PC-3 (cell line): ENCODE measurements at places on chromosomes 6 and 20.

DNA sequence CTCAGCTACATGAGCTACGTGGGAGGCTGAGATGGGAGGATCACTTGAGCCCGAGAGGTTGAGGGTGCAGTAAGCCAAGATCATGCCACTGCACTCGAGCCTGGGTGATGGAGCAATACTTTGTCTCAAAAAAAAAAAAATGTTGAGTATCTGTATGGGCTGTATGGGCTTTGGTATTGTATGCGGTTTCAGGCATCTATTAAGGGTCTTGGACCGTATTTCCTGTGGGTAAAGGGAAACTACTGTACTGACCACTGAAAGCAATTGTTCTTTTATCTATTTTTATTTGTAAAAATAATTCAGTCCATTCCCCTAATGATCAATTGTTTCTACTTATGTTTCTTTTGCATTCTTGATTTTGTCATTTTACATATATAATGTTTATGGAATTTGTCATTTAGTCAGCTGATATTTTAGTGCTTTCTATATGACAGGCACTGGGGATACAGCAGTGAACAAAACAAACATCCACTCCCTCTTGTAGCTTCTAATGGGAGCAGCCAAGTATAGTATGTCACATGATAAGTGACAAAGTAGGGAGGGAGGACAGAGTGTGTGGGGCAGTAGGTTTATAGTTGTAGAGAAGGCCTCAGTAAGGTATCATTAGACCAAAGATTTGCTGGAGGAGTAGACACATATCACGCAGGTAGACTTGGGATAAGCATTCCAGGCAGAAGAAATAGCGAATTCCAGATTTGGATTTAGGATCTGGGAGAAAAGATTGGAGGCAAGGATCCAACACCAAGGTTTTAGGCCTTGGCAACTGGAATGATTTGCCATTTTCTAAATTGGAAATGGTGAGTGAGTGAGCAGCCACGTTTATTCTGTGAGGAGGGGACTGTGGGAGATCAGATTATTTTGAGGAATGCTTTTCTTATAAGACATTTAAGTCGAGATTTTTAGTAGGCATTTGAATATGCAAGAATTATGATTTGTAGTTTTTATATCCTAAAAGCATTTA, 6.0 kb downstream of the PCMT1 start:
- H3K4me3 ChIP-seq = no peak overlapping the region
- peaks cover 7% of the 10 kb centered on the region; the same call in 1 of the 2 replicates for H3K4me1 ChIP-seq
- DNase-seq = no peak
- no peaks in the 10 kb centered on the region; the same call in 1 of the 2 replicates for H3K36me3 ChIP-seq
- H3K27ac ChIP-seq = no peak overlapping the region
- no peaks in the 10 kb centered on the region for H3K27me3 ChIP-seq

- H3K4me3 ChIP-seq = peak overlapping the region; percentile 76
- no peaks in the 10 kb centered on the region for H3K36me3 ChIP-seq
- H3K27ac ChIP-seq = no peak overlapping the region
- DNase-seq = peak; percentile 92
Observed at GRCh38 chr6:27650620-27651370, 177.9 kb upstream of the ZNF184 start.

GRCh38 chr6:17021539-17021889, 80.3 kb upstream of the STMND1 start:
- no peaks in the 10 kb centered on the region for H3K27me3 ChIP-seq
- no peak for DNase-seq
- H3K36me3 ChIP-seq = no peaks in the 10 kb centered on the region
- H3K4me1 ChIP-seq = no peaks in the 10 kb centered on the region
- H3K27ac ChIP-seq = no peak overlapping the region

GRCh38 chr20:18443886-18444285, 22.9 kb downstream of the DZANK1 start:
- no peaks in the 10 kb centered on the region for H3K27me3 ChIP-seq
- H3K4me3 ChIP-seq = no peak overlapping the region
- no peaks in the 10 kb centered on the region for H3K36me3 ChIP-seq
- H3K4me1 ChIP-seq = no peaks in the 10 kb centered on the region

- peaks cover 13% of the 10 kb centered on the region for H3K4me1 ChIP-seq
- no peak overlapping the region for H3K27ac ChIP-seq
Observed at GRCh38 chr6:161424421-161424820, 150.6 kb upstream of the AGPAT4 start.

DNA sequence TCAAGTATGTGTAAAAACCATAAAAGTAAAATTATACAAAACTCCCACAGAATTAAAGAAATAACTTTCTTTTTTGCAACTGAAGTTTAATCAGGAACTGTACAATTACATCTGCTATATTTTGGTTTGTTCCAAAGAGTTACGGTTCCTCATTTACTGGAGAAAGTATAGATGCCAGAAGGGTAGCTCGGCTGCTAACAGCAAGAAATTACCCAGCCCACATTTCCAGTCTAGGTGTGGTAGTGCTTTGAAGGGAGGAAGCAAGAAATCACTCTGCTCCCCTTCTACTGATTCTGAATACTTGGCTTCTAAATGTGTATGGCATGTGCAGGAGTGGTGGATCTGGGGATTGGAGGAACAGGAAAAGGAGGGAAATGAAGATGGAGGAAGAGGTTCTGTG, 441.3 kb downstream of the CDC5L start:
- no peaks in the 10 kb centered on the region for H3K36me3 ChIP-seq
- no peak for DNase-seq
- H3K4me1 ChIP-seq = peaks cover 5% of the 10 kb centered on the region
- H3K27ac ChIP-seq = no peak overlapping the region

DNA sequence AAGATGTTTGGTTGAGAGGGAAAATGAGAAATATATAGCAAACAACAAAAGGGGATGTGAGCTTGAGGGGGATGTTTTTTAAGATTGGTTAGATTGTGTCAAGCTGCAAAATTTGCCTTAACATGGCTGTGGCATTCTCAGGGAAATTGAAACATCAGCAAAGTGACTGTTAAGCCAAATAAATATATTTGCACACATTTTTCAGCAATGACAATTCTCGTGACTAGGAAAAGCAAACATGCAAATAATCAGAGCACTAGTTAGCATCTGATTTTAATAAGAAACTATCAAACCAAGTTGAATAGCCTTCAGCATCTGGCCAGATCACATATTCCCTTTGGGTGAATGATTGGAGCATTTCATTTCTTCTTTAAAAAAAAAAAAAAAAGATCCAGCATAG, 262.8 kb downstream of the TBC1D7 start:
- peaks cover 49% of the 10 kb centered on the region; the same call in 1 of the 2 replicates for H3K27me3 ChIP-seq
- H3K4me3 ChIP-seq = no peak overlapping the region
- H3K4me1 ChIP-seq = no peaks in the 10 kb centered on the region
- H3K36me3 ChIP-seq = no peaks in the 10 kb centered on the region

DNA sequence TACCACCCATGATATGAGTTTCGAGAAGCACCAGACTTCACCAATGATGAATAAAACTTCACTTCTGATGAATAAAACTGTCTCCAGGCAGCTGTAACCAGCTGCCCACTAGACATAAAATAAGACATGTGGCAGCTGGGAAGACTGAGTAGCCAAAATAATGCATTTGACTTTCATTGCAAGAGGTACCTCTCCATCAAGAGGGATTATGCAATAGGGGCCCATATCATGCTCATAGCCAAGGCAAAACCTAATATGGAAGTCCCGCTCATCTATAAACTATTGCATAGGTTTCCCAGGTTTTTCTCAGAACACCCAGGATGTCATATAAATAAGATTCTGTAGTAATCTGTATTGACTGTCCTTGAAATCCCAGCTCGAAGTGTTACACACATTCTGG, 155.5 kb downstream of the SIM1 start:
- no peaks in the 10 kb centered on the region for H3K27me3 ChIP-seq
- no peak for DNase-seq
- no peaks in the 10 kb centered on the region for H3K4me1 ChIP-seq

- 0 out of 2 replicates have a peak overlapping the region, but pooled peaks have one; percentile 7 for H3K27ac ChIP-seq
- no peaks in the 10 kb centered on the region for H3K36me3 ChIP-seq
- H3K27me3 ChIP-seq = no peaks in the 10 kb centered on the region
- peaks cover 9% of the 10 kb centered on the region for H3K4me1 ChIP-seq
- H3K4me3 ChIP-seq = peak overlapping the region; percentile 84
Observed at GRCh38 chr6:28212510-28213212, 12.4 kb upstream of the ZSCAN9 start.

- no peak for DNase-seq
- no peaks in the 10 kb centered on the region for H3K27me3 ChIP-seq
- H3K36me3 ChIP-seq = no peaks in the 10 kb centered on the region
- H3K27ac ChIP-seq = peak overlapping the region; percentile 62
Observed at GRCh38 chr6:13355999-13356785, 27.9 kb upstream of the TBC1D7 start.

DNA sequence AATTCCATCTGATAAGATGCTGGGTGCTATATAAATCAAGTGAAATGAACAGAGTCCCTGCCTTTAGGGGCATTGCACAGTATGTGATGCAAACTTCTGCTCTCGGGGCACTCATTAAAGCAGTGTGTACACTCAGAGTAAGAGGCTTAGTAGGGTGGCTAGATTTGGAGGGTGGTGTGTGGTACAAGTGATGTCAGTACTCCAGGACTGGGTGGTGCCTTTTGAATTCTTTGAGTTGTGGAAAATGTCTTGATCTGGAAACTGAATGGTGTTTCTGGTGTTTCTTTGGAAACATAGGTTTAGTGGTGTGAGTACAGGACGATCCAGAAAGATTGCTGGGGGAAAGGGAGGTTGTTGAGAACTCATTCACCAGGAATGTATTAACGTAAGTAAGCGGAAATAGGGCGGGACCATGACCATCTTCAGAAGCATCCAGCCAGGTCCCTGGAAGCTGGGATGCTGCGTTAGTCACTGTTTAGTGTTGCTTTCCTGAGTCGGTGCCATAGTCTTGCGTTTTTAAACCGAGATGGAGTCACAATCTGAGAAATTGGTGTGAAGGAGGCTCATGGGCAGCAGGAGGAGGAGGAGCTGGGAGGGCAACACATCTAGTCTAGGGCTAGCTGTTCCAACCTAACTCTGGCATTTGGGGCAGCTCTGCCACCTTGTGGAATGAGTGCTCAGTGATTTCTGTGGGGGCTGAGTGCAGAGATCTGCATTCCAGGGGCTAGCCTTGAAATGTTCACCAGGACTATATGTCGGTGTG, 70.3 kb downstream of the SCAND1 start:
- H3K4me1 ChIP-seq = peaks cover 41% of the 10 kb centered on the region
- H3K36me3 ChIP-seq = no peaks in the 10 kb centered on the region
- H3K27me3 ChIP-seq = no peaks in the 10 kb centered on the region

GRCh38 chr6:138087593-138088325, 19.5 kb downstream of the PERP start:
- no peaks in the 10 kb centered on the region for H3K27me3 ChIP-seq
- peak overlapping the region; percentile 74 for H3K27ac ChIP-seq
- H3K4me3 ChIP-seq = peak overlapping the region; percentile 32; the same call in 1 of the 2 replicates
- H3K4me1 ChIP-seq = peaks cover 36% of the 10 kb centered on the region

- H3K4me3 ChIP-seq = peak overlapping the region; percentile 90
- peaks cover 19% of the 10 kb centered on the region for H3K4me1 ChIP-seq
- no peaks in the 10 kb centered on the region for H3K27me3 ChIP-seq
Observed at GRCh38 chr6:80003826-80004172, 650 bp upstream of the TTK start.

DNA sequence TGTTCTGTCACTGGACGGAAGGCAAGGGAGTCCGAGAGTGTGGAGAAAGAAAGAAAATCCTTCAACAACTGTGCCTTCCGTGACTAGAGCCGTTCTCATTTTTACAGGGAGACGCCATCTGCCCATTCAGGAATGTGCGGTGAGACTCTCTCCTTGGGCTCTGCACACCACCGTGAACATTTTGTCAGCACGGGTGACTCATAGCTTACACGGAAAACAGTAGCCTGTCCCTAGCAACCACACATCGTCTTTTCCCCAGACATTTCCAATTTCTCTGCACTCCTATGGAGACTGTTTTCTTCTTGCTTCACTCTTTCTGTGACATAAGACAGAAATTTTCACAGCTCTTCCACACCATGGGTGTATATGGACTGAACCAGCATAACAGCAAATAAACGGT, 55.1 kb downstream of the TBXT start:
- peak; percentile 71 for DNase-seq
- peaks cover 10% of the 10 kb centered on the region; the same call in 1 of the 2 replicates for H3K27me3 ChIP-seq
- peak overlapping the region; percentile 43; the same call in 1 of the 2 replicates for H3K4me3 ChIP-seq
- H3K36me3 ChIP-seq = no peaks in the 10 kb centered on the region

DNA sequence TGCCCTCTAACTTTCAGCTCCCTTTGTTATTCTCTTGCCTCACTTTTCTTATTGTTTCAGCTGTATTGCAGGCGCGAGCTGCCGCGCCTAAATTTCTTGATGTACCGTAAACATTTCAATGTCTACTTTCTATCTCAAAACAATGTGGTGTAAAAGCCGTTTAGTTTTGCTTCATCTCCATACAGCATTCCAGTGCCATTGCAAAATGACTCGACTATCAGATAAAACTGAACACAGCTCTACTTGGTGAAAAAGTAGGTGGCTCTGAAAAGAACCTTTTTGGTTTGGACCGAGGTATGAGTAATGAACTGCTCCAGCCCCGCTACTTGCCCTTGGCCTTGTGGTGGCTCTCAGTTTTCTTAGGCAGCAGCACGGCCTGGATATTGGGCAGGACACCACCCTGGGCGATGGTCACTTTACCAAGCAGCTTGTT, 74.6 kb downstream of the OR2B2 start:
- no peaks in the 10 kb centered on the region for H3K36me3 ChIP-seq
- no peak for DNase-seq
- H3K27ac ChIP-seq = peak overlapping the region; percentile 93

- H3K27me3 ChIP-seq = peaks cover 65% of the 10 kb centered on the region
- no peak overlapping the region for H3K27ac ChIP-seq
- no peaks in the 10 kb centered on the region for H3K36me3 ChIP-seq
- H3K4me1 ChIP-seq = no peaks in the 10 kb centered on the region
Observed at GRCh38 chr20:21571841-21572690, 58.2 kb upstream of the NKX2-2 start.

DNA sequence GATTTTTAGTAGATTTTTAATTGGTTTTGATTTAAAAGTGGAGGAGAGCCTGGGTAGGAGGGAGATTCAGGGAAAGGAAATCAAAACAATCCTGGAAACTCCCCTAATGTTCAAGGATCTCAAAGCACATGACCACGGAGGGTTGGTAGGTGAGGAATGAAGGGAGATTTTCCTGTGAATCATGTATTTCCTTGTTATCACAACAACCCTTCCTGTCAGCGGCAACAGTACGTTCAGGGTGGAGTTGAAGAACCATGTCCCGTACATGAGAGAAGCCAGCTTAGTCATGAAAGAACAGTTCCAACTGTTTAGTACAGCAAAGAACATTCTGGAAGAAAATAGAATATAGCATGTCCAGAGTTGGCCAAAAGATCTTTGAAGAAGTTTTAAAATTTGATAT, 79.4 kb upstream of the SCAF8 start:
- no peak overlapping the region for H3K4me3 ChIP-seq
- DNase-seq = peak; percentile 48
- no peaks in the 10 kb centered on the region for H3K36me3 ChIP-seq

DNA sequence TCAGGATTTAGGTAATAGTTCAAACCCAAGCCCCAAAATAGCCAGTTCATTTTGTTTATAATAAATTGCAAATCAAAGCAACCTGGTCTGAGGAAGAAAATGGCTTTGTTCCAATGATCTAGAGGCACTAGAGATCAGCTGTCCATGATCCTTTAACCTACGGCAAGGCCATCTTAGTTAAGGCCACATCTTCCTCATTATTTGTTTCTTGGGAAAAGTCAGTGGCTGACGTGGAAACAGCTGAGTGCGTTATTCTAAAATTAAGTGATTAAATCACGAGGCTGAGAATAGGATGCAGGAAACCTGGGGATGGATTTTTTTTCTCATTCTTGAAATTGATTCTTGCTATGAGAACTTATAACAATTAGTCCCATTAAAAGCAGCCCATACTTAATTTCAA, 10.1 kb upstream of the TENT5A start:
- H3K27ac ChIP-seq = no peak overlapping the region
- no peaks in the 10 kb centered on the region for H3K27me3 ChIP-seq
- H3K4me1 ChIP-seq = peaks cover 37% of the 10 kb centered on the region
- H3K36me3 ChIP-seq = no peaks in the 10 kb centered on the region
- no peak for DNase-seq

GRCh38 chr6:69265706-69266105, 531.1 kb downstream of the LMBRD1 start:
- H3K27ac ChIP-seq = no peak overlapping the region
- no peaks in the 10 kb centered on the region for H3K27me3 ChIP-seq
- H3K4me1 ChIP-seq = no peaks in the 10 kb centered on the region
